GM12865 (cell line): ENCODE measurements at places on chromosomes 13 and 19.

DNA sequence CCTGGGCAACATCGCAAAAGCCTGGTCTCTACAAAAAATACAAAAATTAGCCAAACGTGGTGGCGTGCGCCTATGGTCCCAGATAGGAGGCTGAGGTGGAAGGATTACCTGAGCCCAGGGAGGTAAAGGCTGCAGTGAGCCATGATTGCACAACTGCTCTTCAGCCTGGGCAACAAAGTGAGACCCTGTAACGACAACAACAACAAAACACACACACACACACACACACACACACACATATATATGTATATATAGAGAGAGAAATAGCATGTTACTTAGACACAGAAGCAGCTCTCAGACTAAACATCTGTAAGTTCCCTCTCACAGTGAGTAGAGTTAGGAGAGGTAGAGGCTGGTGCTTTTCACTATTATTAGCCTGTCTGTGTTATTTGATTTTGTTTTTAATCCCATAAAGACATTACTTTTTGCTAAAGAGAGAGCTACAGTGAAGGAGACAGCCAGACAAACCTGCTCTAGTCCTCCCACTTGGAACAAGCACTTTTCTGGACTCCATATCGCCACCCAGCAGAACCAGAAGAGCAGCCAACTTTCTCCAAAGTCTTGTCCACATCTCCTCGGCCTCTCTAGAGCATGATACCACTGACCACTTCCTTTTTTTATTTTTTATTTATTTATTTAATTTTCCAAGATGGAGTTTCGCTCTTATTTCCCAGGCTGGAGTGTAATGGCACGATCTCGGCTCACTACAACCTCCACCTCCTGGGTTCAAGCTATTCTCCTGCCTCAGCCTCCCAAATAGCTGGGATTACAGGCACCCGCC is 2.8 kb upstream of the LIN7B start:
- DNase-seq, result no peak

DNA sequence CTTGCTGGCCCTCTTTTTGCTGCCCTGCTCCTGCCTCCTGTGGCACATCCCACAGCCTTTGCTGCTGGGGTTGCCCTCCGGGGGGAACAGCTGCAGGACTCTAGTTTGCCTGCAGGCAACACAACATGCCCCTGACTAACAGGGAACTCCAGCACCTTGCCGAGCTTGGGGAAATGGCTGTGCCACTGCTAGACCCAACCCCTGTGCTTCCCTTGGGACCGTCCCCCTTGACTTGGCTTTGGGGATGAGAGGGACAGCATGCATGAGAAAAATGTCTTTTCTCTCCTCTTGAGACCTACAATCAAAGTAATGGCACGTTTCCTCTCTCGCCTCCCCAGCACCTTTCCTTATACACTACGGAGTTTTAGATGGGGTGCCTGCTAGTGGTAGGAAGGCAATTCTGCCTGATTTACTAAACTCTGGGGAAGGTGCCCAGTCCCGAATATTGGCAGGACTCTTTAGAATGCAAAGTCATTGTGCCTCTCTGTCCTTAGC is 12.4 kb upstream of the VWA8 start:
- DNase-seq, result no peak

- DNase-seq, result no peak
These were observed 67.6 kb downstream of the PIBF1 start for GRCh38 chr13:72849571-72849970.

GRCh38 chr13:35592457-35592856 is 116.0 kb upstream of the MAB21L1 start:
- DNase-seq, result no peak

DNA sequence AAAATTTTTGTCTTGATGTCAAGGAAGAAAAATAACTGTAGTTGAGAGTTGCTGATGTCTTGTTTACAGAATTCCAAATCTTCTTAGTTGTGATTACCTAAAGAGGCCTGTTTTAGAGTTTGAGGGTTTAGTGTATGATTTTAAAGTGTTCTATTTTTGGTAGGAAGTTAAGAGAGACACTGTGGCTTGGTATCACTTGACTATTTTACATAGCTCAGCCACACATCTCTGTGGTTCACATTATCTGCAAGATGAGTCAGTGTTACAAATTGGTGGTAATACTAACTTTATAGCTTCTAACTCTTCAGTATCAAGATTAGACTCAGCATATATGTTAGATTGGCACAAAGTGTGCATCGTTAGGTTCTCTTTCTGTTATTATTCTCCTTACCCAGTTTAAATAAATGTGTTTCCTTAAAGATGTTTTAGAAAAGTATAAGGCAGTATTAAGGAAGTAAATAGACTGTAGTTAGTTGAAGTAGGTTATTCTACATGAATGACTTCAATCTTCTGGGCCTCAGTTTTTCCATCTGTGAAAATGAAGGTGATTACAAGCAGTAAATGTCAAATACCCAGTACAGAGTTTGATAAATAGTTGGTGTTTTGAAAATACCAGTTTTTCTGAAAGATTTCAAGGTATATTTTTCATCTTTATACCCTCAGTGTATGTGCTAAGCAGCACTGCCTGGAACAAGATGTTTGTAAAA is 33.4 kb downstream of the COG6 start:
- DNase-seq, result peak; percentile 29

DNA sequence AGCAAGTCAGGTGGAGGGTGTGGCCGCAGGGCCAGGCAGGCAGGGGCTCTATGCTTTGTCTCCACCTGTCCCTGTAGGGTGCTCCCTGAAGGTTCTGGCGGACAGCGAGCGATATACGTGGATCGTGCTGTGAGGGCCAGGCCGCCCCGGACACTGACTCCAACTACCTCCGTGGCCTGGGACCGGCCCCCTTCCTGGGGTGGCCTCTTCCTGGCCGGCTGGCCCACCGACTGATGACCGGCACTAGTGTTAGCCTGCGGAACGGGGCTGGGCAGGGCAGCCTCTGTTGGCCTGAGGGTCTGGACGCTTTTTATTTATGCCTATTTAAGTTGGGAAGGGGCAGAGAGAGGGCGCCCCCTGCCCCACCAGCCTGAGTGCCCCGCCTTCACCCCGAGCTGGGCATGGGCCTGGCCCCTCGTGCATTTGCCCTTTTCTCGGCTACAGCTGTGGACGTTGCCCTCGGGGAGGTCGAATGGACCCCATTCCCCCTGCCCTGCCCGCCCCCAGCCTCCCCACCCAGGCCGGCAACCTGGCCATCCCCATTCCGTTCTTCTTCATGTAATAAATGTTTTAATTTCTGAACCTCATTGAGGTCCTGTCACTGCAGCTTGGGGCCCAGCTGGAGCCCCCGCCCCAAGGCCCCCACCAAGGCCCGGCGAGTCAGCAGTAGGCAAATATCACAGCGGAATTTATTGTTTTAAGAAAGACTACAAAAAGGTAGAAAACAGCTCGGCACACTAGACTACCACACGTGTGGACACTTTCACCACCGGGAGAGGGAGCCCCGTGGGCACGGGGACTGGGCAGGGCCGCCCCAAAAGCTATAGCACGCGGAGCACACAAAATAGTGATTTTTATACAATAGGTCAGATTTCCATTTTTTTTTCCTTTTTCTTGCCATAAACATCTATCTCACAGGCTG is 8.8 kb downstream of the DCAF15 start:
- DNase-seq, result no peak

GRCh38 chr19:6412447-6413091 is 12.0 kb downstream of the KHSRP start:
- peak; percentile 58 for DNase-seq

GRCh38 chr19:38425810-38426466 is at the start of gene RASGRP4:
Gene RASGRP4, minus strand, starts transcription at chr19:38426219. Its CDS starts 128 bp downstream, at chr19:38426091.
- peak; percentile 29 for DNase-seq

- no peak for DNase-seq
These were observed 145.5 kb upstream of the MAB21L1 start for GRCh38 chr13:35621989-35622388.

GRCh38 chr19:16351133-16351809 is 26.6 kb downstream of the KLF2 start:
- DNase-seq, result peak; percentile 58

- peak; percentile 73 for DNase-seq
These were observed 17.2 kb upstream of the RNASEH2B start for GRCh38 chr13:50892210-50892944.

GRCh38 chr13:106534639-106535551 is 567 bp downstream of the EFNB2 start:
- peak; percentile 18 for DNase-seq

DNA sequence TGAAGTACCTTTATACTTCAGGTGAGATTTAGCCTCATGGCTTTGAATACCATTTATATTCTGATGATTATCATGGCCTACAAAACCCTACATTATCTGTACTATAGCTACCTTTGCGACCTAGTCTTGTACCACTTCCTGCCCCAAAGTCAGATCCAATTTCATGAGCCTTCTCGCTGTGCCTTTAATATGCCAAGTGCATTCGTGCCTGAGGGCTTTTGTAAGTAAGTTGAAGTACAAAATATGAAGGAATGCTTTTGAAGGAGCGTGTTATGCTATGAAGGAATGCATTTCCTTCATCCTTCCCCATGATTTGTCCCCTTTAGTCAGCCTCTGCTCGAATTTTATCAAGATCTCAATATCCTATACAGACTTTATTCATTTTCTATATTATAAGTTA is 9.2 kb upstream of the RASL11A start:
- no peak for DNase-seq

DNA sequence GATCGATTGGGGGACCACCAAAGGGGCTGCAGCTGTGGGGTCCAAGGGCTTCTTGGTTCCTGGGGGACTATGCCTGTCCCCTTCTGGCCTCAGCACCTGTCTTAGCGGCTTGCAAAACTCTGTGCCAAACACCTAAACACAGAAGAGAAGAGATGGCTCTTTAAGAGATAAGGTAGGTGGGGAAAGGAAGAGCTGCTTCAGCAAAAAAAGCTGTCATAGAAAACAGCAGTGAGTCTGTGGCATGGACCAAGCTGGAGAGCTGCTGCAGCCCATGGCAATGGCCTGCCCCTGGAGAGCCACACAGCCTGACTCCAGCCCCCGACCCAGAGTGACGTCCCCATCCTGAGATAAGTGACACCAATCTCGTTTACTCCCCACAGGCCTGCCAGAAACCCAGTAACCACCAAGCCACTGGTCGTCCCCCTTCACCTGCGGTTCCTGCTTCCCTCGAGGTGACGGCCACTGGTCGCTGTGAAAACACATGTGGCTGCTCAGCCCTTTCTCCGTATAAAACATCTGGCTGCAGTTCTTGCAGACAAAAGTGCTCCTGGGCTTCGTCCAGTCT is 25.0 kb upstream of the NAPA start:
- no peak for DNase-seq

DNA sequence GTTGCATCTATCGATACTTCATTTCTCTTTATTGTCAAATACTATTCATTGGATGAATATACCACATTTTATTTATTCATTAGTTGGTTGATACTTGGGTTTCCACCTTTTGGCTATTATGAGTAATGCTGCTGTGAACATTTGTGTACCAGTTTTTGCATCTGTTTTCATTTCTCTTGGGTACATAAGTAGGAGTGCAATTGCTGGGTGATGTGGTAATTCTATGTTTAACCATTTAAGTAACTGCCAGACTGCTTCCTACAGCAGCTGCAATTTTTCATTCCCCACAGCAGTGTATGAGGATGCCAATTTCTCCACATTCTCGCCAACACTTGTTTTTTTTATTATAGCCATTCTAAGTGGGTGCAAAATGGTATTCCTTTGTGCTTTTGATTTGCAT is 2.6 kb downstream of the KCNJ14 start:
- DNase-seq, result no peak

DNA sequence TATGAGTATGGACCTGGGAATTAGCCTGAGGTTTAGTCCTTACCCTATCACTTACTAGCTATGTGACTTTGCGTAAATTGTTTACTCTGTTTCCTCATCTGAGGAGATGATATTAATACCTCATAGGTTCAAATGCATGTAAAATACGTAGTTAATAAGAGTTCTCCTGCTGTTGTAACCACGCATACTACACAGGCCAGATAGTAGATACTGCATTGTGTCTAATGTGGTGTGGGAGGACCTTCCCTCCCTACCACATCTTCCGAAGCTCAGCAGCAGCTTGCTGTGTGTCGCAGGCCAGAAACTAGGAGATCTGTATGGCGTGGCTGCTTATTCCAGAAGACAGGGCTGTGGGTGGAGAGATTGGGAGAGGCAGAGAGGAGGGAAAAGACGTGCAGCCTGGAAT is 23.0 kb downstream of the GTF2F2 start:
- DNase-seq, result no peak

DNA sequence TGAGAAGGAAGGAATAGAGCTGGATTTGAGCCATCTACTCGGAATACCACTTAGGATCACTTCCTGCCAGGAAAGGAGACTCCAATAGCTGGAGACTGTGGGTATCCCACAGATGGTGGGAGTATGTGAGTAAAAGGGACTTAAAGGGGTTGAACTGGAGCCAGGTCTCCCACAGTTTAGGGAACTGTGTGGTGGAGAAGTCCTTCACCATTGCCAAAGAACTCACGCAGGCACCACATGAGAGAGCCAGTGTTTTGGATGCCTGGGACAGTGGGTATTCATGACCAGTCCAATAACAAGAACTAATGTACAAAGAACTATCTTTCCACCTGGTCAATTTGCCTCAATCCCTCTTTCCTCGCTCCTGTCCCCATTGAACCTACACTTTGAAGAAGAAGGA is 24.4 kb upstream of the MYCBP2 start:
- no peak for DNase-seq

- no peak for DNase-seq
These were observed 45.7 kb downstream of the CD320 start for GRCh38 chr19:8262431-8262830.

DNA sequence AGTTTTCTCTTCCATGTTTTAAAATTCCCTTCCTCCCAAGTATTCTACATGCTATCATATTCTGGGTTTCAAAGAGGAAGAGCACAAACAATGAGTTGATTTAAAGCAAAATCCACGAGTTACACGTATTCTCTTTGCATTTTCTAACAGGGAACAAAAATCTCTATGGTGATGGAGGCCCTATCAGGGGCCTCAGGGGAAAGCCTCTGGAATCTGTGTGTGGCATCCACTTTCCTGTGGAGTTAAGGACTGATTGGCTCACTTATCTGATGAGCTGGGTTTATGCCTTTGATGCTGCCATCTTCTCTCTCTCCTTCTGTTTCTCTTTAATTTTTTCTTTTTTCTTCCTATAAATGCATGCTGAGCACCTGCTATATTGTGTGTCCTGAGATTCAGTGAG is 14.8 kb downstream of the OLFM4 start:
- no peak for DNase-seq

DNA sequence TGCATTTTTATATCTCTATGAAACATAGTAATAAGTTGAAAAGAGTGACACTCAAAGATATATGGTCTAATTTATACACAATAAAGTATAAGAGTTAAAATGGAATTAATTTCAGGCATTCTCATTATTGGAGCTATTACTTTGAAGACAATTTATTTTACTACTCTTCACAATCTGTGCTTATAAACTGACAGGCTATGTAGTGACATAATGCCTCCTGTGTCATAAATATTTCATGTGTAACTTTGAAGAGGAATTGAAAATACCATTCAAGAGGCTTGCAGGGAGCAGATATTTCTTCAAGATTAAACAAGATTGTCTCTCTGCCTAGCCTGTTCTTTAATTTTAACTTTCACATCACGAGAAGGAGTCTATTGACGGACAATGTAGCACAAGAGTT is 1881.5 kb upstream of the PCDH20 start:
- DNase-seq, result no peak

- DNase-seq, result peak; percentile 77
These were observed 590 bp upstream of the LGI4 start for GRCh38 chr19:35135389-35135909.

- DNase-seq, result no peak
These were observed 1.1 kb downstream of the DACH1 start for GRCh38 chr13:71865874-71866334.
